ENCODE measurements at places on chromosomes 7 and 10. TPM values are rescaled to one million over a fixed set of nuclear protein-coding genes. Genes with fewer than 3 reads are reported as not detected.
A peak's percentile ranks its signal among the peaks of the same experiment; 100 is the strongest.

- peaks cover 15% of the 10 kb centered on the region for H3K27me3 ChIP-seq
- H3K27ac ChIP-seq, result no peak overlapping the region
- H3K4me1 ChIP-seq, result peaks cover 4% of the 10 kb centered on the region
- H3K4me3 ChIP-seq, result no peak overlapping the region
Observed at GRCh38 chr7:35975851-35976454, 175.1 kb downstream of the SEPTIN7 start.

- H3K27me3 ChIP-seq, result no peaks in the 10 kb centered on the region
- no peak overlapping the region for H3K4me3 ChIP-seq
- H3K36me3 ChIP-seq, result no peaks in the 10 kb centered on the region
- peak; percentile 59 for DNase-seq
- no peak overlapping the region for H3K27ac ChIP-seq
Observed at GRCh38 chr7:128381161-128381821, 19.8 kb upstream of the PRRT4 start.

DNA sequence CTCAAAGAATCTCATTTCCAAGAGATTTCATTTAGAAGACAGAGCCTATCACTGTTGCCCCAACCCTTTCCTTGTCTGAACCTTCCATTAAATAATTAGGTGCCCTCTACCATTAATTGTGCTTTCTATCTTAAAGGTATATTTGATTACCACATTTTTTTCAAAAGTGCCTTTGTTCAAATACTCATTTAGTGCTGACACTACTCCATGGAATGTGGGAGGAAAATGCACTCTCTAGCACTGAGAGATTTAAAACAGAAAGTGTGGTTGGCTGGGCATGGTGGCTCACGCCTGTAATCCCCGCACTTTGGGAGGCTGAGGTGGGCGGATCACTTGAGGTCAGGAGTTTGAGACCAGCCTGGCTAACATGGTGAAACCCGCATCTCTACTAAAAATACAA, 119.8 kb downstream of the CACNA2D1 start:
- H3K36me3 ChIP-seq, result no peaks in the 10 kb centered on the region
- no peaks in the 10 kb centered on the region for H3K4me1 ChIP-seq
- no peak overlapping the region for H3K4me3 ChIP-seq
- H3K27ac ChIP-seq, result no peak overlapping the region
- no peaks in the 10 kb centered on the region for H3K27me3 ChIP-seq

- no peaks in the 10 kb centered on the region for H3K27me3 ChIP-seq
- peaks cover 34% of the 10 kb centered on the region for H3K4me1 ChIP-seq
- peaks cover 5% of the 10 kb centered on the region for H3K36me3 ChIP-seq
- DNase-seq, result no peak
- peak overlapping the region; percentile 91 for H3K4me3 ChIP-seq
Observed at GRCh38 chr7:103148131-103148993, 537 bp downstream of the NAPEPLD start.

- no peaks in the 10 kb centered on the region for H3K4me1 ChIP-seq
- no peaks in the 10 kb centered on the region for H3K36me3 ChIP-seq
- no peak overlapping the region for H3K4me3 ChIP-seq
- no peak overlapping the region for H3K27ac ChIP-seq
- H3K27me3 ChIP-seq, result no peaks in the 10 kb centered on the region
Observed at GRCh38 chr10:130807096-130807495, 504.4 kb downstream of the TCERG1L start.

- H3K36me3 ChIP-seq, result no peaks in the 10 kb centered on the region
- H3K4me3 ChIP-seq, result no peak overlapping the region
- no peaks in the 10 kb centered on the region for H3K27me3 ChIP-seq
- no peak for DNase-seq
- no peaks in the 10 kb centered on the region for H3K4me1 ChIP-seq
Observed at GRCh38 chr7:154564676-154565075, 438.2 kb downstream of the PAXIP1 start.

The CRHR2 gene
- 0.07 TPM for total RNA-seq

The WDFY4 gene
- total RNA-seq, result not detected

The TCTN3 gene
- 22.9 TPM for total RNA-seq

The CTAGE4 gene
- total RNA-seq, result 3.1 TPM

The LBX1 gene
- not detected for total RNA-seq

Measured in activated CD4-positive, alpha-beta memory T cell treated with anti-CD3 and anti-CD28 coated beads for 36 hours (primary cell).